ENCODE measurements at places on chromosomes 7 and 10.
A peak's percentile ranks its signal among the peaks of the same experiment; 100 is the strongest.

DNA sequence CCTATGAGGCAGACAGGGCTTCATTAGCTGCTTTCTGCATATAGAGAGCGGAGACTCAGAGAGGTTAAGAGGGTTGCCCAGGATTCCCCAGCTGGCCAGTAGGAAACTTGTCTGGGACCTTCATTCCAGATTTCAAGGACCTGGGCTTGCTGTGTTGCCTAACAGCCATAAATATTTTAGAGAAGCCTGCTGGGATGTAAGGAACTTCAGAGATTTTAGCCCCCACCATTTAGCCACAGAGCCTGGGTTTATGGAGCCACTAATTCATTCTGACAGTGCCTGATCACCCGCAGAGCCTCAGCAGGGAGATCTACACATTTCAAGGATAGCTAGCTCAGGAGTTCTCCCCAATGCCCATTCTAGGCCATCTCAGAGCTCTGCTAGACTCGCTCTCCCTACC is 56.6 kb upstream of the TRUB1 start:
- no peak for DNase-seq

- DNase-seq, result no peak
Observed at GRCh38 chr7:144805627-144806239, 30.1 kb downstream of the TPK1 start.

- DNase-seq, result no peak
Observed at GRCh38 chr10:116692225-116692624, 50.1 kb downstream of the HSPA12A start.

- no peak for DNase-seq
Observed at GRCh38 chr10:75402486-75403143, 1.1 kb upstream of the ZNF503 start.

- no peak for DNase-seq
Observed at GRCh38 chr7:2641406-2642393, 9.9 kb downstream of the TTYH3 start.

DNA sequence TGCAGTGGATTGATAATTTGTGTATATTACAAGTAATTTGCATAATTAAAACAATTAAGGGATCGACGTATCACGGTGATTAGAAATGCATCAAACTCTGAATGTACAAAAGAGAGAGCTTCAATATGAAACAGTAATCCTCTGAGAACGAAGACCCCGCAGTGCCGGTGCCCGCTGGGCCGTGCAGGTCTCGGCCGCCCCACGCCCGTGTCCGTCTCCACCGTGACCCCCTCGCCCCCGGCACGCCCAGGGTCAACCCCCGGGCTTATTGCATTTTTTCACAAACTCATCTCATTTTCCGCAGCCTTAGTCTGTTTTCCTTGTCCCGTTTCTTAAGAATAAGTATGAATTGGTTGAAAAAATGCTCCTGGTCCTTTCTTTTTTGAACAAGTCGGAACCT is 218.6 kb downstream of the TCERG1L start:
- no peak for DNase-seq

- no peak for DNase-seq
Observed at GRCh38 chr10:37754538-37755323, 102.7 kb downstream of the ZNF248 start.

DNA sequence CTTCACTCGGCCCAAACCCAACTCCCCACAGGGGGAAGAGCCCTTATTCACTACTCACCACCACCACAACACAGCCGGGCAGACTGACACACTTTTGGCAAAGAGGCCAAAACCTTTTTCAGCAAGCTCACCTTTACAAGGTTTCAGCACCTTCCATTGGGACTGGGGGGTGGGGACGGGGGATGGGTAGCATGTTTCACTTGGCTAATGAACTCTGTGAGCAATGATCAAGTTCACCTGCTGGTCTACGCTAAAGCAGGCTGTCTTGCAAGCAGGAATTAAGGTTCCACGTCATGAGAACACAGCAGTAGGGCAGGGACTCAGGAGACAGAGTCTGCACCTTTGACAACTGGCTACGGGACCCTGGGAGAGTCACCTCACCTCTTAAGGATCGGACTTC is 7.0 kb downstream of the FAM53B start:
- DNase-seq, result no peak

GRCh38 chr7:3463696-3464095 is 162.6 kb downstream of the SDK1 start:
- DNase-seq, result peak; percentile 27

GRCh38 chr7:138868711-138869110 is 70.7 kb upstream of the ATP6V0A4 start:
- no peak for DNase-seq

- DNase-seq, result no peak
Observed at GRCh38 chr7:13910805-13911551, 78.5 kb downstream of the ETV1 start.

GRCh38 chr10:133461841-133462240 is 8.1 kb downstream of the SCART1 start:
- DNase-seq, result no peak

DNA sequence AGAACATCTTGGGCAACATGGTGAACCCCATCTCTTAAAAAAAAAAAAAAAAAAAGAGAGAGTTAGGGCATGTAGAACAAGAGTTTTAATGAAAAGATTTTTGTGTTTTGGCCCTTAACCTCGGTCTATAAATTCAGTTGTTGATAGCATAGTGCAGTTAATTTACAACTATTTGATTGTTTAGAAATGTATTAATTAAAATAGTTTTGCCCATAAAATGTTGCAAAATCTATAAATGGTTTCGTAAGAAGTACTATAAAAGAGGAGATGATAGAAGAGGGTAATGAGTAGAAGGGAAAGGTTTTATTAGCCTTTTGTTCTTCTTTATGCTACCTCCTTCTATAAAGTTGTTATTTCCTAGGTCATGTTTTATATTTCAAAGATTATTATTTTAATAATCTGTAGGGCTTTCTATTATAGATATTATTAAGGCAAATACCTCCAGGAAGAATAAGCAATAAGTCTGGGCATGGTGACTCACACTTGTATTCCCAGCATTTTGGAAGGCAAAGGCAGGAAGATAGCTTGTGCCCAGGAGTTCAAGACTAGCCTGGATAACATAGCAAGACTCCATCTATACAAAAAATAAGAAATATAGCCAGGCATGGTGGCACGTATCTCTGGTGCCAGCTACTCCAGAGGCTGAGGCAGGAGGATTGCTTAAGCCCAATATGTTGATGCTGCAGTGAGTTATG is 73.3 kb downstream of the MCU start:
- no peak for DNase-seq

Measured in DMS153 (cell line).